Activated CD8-positive, alpha-beta memory T cell treated with anti-CD3 and anti-CD28 coated beads for 48 hours (primary cell): ENCODE measurements at places on chromosomes 12 and 14.

DNA sequence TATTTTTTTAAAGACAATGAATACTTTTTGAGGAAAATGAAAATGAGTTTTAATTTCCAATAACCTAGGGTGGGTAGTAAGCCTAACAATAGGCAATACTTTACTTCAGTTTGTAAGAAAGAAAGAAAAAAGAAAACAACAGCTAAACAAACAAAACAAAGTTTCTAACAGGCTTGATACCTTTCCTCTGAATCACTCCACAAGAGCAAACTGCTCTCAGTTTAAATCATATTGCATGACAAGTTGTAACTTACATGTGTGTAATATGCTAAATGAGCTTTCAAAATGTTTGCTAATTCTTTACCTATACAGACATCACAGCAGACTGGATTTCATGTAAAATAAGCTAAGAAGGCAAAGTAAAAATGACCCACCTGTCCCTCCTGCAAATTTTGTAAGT is 6.7 kb upstream of the LMO3 start:
- DNase-seq = no peak

DNA sequence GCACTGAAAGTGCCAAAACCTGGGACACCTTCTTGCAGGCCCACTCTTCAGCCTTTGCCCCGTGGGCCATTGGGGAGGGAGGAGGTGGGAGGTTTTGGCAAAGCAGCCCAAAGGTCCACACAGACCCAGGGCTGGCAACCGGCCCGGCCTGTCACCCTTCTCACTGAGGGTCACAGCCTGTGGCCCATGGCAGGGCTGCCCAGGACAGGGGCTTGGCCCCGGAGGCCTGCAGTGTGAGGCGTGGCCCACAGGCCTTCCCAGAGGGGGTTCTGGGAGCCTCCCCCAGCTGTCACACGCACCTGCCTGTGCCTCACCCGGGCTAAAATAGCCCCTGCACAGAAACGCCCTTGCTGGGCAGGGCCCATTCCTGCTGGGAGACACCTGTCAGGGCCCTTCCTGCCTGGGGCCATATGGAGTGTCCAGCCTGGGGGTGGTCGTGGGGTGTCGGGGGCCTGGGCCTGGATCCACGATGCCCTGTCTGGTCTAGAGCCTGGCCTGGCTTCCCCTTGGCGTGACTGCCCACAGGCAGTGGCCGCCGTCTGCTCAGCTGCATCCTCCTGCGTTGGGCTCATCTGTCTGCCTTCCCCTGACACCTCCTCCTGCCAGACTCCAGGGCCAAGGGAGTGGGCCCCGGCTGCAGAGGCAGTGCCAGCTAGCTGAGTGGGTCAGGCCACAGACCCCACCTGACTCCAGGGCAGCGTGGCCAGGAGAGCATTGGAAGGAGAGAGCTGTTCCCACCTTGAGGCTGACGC is 19.2 kb downstream of the PACS2 start:
- DNase-seq = no peak

GRCh38 chr14:69363055-69363454 is 35.0 kb downstream of the ERH start:
- DNase-seq = no peak

DNA sequence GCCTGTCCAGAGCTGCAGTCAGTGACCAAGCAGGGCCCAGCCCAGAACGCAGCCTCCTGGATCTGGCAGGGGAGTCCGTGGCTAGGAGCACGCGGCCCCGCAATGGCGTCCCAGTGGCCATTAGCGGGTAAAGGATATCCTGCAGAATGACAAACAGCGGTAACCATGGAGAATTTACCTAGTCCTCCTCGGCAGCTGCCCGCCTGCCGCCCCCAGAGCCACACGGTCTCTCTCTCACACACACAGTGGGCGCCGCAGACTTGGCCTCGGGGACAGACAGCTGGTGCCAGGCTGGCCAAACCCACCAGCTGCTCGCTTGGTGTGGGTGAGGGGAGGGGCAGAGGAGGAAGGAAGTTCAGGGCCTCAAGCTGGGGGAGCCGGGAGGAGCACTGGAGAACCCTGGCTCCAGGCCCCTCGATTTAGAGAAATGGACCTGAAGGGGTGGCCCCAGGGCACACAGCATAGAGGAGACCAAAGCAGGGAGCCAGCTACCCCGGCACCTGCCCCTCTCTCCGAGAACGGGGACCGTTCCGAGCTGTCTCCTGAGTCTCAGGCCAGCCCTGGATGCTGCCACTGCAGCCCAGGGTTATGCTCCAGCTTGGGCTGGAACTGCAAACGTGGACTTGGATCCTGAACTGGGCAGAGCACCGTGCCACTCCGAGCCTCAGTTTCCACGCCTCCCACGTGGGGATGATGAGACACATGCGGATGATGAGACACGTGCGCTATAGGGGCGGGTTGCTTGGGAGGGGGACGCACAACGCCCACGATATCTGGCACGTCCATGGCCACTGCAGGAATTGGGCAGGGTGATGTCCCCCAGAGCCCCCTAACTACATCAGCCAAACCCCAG is 3.4 kb downstream of the CDK2AP1 start:
- DNase-seq = no peak

GRCh38 chr14:37087520-37087919 is 84.9 kb downstream of the SLC25A21 start:
- DNase-seq = no peak

DNA sequence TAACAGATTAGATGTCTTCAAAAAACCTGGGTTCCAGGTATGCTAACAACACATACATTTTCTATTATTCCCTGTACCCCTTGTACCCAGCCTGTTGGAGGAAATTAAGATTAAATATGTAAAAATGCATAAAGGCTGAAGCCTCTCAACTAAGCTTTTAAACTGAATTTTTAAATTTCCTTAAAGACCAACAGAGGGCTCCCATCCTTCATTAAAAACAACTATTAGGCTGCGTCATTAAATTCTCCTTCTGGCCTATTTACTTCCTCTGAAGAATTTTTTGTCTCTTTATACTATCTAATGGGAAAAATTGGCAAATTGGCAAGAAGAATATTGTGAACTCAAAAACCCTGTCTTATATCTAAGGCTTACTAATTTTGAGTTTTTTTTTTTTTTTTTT is 21.8 kb downstream of the SENP1 start:
- DNase-seq = no peak

DNA sequence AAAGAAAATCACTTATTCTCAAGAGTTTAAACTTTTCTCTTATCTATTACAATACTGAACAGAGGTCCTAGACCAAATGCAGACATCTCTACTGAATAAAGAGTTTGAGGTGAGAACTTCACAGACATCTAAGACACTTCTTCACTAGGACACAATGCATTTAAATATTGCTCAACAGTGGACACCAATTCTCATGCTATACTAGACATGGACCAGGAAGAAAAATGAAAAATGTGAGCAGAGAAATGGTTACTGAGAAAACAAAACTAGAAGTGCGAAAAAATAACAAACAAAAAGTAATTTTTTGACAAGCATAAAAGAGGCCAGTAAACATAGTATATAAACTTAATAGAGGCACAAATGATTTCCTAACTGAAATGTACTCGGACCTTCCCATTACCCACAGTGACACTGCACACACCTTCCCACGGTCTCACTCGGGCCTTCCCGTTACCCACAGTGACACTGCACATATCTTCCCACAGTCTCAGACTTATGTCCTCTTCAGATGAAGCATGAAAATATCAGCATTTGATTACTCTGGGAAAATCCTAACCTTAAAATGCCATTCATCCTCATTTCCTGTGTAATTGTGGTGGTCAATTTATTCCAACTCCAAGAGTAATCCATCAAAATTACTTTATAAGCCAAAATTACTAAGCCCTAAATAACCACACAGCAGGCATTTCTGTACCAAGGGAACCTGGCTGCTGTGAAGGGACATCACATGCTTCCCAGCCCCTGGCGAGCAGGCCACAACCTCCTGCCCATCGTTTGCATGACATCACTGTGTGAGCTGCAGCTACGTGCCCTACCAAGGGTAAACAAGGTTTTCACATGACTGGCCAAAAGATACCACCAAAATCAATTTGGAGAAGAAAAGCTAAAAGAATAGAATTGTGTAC is 6.4 kb downstream of the SLC15A4 start:
- DNase-seq = no peak

GRCh38 chr12:57237596-57237931 is 8.1 kb downstream of the SHMT2 start:
- DNase-seq = no peak

GRCh38 chr12:32118806-32119205 is 12.2 kb downstream of the BICD1 start:
- DNase-seq = no peak

GRCh38 chr12:66803930-66804329 is 125.1 kb upstream of the GRIP1 start:
- DNase-seq = no peak

DNA sequence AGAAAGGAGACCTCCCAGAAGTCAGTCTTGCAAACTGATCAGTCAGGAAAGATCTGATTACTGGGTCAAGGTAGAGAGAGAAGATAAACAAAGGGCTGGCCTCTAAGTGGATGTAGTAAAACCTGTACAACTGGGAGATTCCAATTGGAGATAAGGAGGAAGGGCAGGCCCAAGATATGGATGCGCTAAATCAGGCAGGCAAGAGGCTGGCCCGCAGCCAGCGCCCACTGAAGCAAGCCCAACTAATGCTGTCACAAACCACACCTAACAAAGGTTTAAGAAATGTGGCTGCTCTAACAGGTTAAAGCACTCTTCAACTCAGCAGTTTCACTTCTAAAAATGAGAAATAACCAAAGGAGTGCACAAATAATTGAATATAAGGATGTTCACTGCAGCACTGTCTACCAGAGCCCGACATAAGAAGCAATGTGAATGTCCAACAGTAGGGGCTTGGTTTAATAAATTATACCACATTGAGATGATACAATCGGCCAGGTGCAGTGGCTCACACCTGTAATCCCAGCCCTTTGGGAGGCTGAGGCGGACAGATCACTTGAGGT is 4.7 kb downstream of the GLTP start:
- DNase-seq = no peak

DNA sequence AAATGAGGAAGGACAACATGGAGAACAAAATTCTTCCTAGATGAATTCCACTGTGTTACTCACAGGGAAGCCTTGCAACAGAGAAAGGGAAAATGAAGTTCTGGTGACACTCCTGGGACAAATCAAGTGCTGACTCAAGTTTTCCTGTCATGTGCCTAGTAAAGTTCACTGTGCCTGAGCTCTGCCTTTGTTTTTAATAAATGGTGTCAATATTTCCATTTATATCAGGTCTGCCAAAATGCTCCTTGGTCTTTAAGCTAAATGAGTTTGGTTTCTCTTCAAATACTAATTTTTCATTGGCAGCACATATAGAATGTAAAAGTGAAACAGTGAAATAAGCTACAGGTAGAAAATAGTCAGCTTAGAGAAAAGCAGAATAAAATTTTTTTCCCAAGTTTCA is 33.0 kb downstream of the HIGD1C start:
- no peak for DNase-seq

- no peak for DNase-seq
Observed at GRCh38 chr12:44225149-44225510, 389.2 kb downstream of the TMEM117 start.

- no peak for DNase-seq
Observed at GRCh38 chr12:66392266-66392915, 90.1 kb downstream of the HELB start.

GRCh38 chr12:68190301-68190700 is 30.8 kb upstream of the IFNG start:
- no peak for DNase-seq

GRCh38 chr12:124898923-124899294 is 15.5 kb downstream of the UBC start:
- DNase-seq = no peak

DNA sequence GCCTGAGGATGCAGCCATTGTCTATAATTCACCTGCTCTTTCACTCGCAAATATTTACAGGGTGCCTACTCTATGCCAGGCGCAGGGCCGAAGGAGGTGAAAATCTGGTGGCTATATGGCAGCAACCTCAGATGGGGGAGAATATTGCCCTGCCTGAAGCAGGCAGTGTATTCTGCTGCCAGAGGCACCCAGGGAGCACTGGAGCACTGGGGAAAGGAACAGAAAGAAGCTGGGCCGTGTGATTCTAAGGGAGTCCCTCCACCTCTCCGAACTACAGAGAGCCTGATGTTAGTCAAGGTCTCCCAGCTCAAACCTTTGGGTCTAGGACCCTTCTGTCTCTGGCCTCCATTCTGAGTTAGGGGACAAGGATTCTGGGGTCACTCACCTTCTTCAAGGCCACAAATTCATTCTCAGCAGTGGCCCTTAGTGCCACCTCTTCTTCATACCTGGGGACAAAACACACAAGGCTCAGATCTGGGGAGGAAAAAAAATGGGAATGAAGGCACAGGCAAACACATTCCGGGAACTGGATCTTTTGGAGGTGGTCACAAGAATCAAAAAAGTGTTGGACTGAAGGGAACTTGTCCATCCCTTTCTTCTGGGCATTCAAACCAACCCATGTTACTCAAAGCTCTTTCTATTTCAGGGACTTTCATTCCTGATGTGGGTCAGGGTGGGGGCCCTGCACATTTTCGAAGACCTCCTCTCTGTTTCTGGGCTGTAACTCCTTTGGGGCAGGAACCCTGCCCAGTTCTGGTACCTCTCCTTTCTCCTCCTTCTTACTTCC is 19.3 kb upstream of the KRT86 start:
- DNase-seq = no peak

GRCh38 chr12:49537231-49537751 is 1.5 kb upstream of the KCNH3 start:
- no peak for DNase-seq

DNA sequence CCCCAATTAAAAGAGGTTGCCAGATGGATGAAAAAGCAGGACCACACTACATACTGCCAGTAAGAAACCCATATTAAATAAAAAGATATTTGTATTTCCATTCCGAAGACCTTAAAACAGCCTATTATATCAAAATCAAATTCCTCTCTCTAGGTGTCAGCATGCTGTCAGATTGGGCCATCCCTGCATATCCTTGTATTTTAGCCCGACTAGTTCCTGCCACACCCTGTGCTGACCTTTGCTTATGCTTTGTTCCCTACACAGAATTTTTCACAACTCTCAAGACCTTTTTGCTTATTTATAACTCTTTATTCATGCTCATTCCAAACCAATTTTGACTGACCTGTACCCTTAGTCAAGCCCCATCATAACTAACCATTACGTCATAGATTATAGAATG is 12.8 kb downstream of the GSKIP start:
- no peak for DNase-seq

GRCh38 chr14:75910048-75910447 is 71.7 kb downstream of the TGFB3 start:
- DNase-seq = no peak

DNA sequence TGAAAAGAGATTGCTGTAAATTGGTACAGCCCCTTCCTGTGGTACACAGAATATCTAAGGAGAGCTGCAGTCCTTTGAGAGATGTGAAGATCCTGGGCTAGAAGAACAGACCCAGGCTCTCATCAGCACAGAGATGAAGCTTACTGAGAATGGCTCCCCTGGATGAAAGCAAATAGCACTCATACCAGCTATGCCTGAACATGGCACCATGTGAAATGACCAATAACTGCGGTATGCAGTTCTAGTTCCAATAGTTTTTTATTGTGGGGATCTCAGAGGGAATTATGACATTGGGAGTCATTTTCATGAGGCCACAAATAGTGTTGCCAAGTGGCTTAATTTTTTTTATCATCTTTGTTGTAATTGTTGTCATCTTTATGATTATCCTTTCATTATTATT is 15.4 kb upstream of the TRHDE start:
- DNase-seq = no peak
